ENCODE measurements at places on chromosomes 3 and 15. TPM values are rescaled to one million over a fixed set of nuclear protein-coding genes. Genes with fewer than 3 reads are reported as not detected.

TTLL3 gene
- 28.9 TPM for polyA plus RNA-seq

AQP9 gene
- 0.69 TPM for polyA plus RNA-seq

CCDC50 gene
- polyA plus RNA-seq, result 67.6 TPM

TNFSF10 gene
- 26.5 TPM for polyA plus RNA-seq

NFKBIZ gene
- polyA plus RNA-seq, result 41.7 TPM

FAM107A gene
- 10.5 TPM for polyA plus RNA-seq

C2CD4B gene
- polyA plus RNA-seq, result 32.0 TPM

GPR149 gene
- polyA plus RNA-seq, result not detected

Data from adipose tissue (tissue), 3 donors.